ENCODE measurements at places on chromosomes 11 and 22.
A peak's percentile ranks its signal among the peaks of the same experiment; 100 is the strongest.

DNA sequence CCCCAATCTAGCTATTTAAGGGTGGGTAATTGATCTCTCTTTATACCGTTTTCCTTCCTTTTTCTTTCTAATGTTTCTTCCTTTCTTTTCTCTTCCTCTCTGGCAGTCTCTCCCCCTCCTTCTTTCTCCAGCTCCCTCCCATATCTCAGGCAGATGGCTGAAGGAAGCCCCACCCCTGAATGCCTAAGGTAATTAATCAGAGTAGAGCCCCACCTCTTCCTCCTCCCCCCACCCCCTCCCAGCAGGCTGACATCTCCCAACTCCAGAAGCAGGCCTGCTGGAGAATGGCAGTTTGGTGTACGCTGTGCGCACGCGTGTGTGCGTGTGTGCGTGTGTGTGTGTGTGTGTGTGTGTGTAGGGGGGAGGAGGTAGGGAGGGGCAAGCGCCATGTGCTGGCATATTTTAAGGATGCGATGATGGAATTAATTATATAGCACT, 122.6 kb downstream of the APOL5 start:
- DNase-seq, result peak; percentile 95

GRCh38 chr22:42714768-42715390, 5.8 kb downstream of the A4GALT start:
- DNase-seq, result no peak

DNA sequence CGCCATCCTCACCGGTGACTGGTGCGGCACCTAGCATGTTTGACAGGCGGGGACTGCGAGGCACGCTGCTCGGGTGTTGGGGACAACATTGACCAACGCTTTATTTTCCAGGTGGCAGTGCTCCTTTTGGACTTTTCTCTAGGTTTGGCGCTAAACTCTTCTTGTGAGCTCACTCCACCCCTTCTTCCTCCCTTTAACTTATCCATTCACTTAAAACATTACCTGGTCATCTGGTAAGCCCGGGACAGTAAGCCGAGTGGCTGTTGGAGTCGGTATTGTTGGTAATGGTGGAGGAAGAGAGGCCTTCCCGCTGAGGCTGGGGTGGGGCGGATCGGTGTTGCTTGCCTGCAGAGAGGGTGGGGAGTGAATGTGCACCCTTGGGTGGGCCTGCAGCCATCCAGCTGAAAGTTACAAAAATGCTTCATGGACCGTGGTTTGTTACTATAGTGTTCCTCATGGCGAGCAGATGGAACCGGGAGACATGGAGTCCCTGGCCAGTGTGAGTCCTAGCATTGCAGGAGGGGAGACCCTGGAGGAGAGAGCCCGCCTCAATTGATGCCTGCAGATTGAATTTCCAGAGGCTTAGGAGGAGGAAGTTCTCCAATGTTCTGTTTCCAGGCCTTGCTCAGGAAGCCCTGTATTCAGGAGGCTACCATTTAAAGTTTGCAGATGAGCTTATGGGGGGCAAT, 1.1 kb downstream of the NEAT1 start:
- peak; percentile 80 for DNase-seq

DNA sequence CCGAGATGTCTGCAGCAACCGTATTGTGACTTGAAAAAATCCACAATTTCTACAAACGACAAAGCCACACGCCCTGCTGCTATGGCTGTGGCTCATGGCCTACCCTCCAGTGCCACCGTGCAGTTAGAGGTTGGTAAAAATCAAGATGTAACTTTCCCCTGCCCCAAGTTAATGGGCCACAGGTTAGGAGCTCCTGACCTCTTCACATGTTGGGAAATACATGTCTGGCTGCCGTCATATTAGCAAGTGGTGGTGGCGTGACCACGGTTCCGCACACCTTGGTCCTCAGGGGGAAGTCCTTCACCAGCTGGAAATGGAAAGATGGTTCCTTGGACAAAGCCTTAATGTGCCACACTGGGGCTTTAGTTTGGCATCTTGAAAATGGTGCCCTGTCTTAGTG, 27.4 kb upstream of the CCND1 start:
- no peak for DNase-seq

GRCh38 chr11:73784080-73784634, 3.5 kb upstream of the MRPL48 start:
- DNase-seq, result peak; percentile 16
